ENCODE measurements at places on chromosomes 5 and 9.

DNA sequence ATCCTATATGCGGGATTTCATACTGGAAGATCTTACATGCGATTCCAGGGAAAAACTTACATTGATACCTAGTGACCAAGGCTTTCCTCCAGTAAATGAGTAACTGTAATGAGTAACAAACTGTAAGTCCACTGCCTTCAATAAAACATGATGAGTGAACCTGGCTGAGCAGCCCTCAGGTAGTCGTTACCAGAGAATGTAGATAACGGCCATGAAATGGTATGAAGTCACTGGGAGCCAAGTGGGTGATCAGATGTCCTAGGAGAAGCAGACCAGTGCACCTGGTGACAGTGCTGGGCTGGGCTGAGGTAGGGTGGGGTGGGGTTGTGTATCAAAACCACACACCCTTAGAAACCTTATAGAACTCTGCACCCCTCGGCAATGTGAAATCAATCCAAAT, 203.6 kb downstream of the ALDH1A1 start:
- DNase-seq, result no peak

- DNase-seq, result no peak
Observed at GRCh38 chr9:70478963-70479641, 64.6 kb upstream of the KLF9 start.

DNA sequence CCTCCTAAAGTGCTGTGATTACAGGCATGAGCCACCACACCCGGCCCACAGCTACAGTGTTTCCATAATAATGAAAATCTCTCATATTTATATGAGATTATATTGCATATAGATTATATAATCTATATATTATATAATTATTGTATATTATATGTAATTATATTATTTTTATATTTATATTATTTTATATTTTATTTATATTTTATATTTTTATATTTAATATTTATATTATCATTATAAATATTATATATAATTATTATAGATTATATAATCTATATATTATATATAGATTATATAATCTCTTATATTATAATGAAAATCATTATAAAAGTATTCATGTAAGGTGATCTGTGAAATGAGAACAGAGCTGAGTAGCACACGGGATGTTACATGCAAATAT, 11.5 kb downstream of the ANKRD18B start:
- no peak for DNase-seq

- no peak for DNase-seq
Observed at GRCh38 chr5:172950176-172950965, 8.9 kb upstream of the RPL26L1 start.

GRCh38 chr9:36862206-36863145, 171.6 kb downstream of the PAX5 start:
- DNase-seq, result no peak

GRCh38 chr9:114412048-114412683, 24.4 kb upstream of the AKNA start:
- no peak for DNase-seq

GRCh38 chr5:10291692-10292339, 15.9 kb downstream of the CMBL start:
- DNase-seq, result no peak

DNA sequence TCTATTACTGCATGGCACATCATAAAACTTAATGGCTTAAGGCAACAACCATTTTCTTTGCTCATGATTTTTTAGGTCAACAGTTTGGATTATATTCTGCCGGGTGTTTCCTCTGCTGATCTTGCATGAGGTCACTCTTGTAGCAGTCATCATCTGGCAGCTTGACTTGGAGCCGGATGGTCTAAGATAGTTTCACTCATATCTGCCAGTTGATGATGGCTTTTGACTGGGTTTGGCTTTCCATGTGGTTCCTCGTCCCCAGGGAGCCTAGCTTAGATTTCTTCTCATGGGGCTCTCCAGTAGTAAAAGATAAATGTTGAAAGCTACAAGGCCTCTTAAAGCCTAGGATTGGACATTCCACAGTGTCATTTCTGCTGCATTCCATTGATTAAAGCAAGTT, 27.4 kb downstream of the LNPEP start:
- DNase-seq, result no peak

DNA sequence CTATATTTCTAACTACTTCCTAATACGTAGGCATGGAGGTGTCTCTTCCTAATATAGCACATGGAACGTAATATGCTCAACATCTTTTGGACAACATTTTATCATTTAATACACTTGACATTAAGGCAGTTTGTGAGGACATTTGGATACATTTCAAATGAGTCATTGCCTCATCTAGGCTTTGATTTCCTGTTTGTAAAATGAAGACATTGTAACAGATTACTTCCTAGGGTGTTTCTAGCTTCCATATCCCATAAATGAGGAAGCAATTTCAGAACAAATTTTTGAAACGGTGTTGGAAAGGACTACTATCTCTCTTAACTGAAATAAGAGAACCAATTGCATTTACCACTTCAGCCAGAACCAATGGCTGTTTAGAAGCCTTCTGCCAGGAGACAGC, 38.7 kb downstream of the SLC28A3 start:
- no peak for DNase-seq

GRCh38 chr9:35903049-35903448, 3.0 kb upstream of the HRCT1 start:
- DNase-seq, result peak; percentile 28

DNA sequence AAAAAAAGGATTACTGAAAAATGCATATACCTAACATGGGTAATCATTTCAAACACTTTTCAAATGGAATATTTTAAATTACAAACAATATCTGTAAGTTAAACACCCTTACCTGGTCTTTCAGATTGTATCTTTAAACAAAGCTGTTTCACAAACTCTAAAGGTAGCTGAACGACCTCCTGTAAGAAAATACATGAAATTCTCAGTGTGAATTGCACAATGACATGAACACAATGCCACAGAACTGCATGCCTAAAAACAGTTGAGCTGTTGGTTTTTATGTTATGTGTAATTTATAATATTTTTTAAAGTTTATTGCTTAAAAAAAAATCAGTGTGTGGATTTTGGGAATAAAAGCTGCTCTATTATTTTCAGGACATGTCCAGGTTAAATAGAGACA, 17.5 kb downstream of the IPPK start:
- no peak for DNase-seq

- no peak for DNase-seq
Observed at GRCh38 chr5:17269201-17269600, 51.8 kb downstream of the BASP1 start.

- no peak for DNase-seq
Observed at GRCh38 chr9:13013991-13014883, 239.4 kb downstream of the LURAP1L start.

GRCh38 chr9:101626295-101626694, 31.5 kb upstream of the PPP3R2 start:
- no peak for DNase-seq

- DNase-seq, result no peak
Observed at GRCh38 chr5:27472000-27472763, 433.8 kb upstream of the CDH9 start.

GRCh38 chr5:95809414-95809960, 13.0 kb downstream of the GLRX start:
- no peak for DNase-seq

GRCh38 chr5:40141418-40141817, 538.3 kb upstream of the PTGER4 start:
- no peak for DNase-seq
